ENCODE measurements at places on chromosomes 12 and 14.

DNA sequence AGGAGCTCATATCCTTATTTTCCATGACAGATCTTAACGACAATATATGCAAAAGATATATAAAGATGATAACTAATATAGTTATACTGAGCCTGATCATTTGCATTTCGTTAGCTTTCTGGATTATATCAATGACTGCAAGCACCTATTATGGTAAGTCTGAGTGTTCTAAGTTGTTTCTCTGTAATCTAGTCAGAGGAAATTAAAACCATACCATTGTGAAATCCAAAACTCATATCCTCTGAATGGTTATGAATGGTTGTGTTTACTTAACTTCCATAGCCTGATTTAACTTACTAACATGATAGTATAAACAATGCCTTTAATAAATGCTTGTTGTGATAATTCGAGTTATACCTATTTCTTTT lies 760 bp downstream of the TMEM19 start:
- H3K27me3 ChIP-seq: no peaks in the 10 kb centered on the region
- H3K36me3 ChIP-seq: no peaks in the 10 kb centered on the region
- H3K4me3 ChIP-seq: peak overlapping the region; percentile 65
- peak overlapping the region; percentile 81 for H3K27ac ChIP-seq
- DNase-seq: no peak

- H3K4me3 ChIP-seq: no peak overlapping the region
- H3K4me1 ChIP-seq: no peaks in the 10 kb centered on the region
- no peaks in the 10 kb centered on the region for H3K36me3 ChIP-seq
- DNase-seq: no peak
- no peaks in the 10 kb centered on the region for H3K27me3 ChIP-seq
These were observed 477.2 kb downstream of the DIO2 start for GRCh38 chr14:79734151-79734550.

- no peak for DNase-seq
- no peaks in the 10 kb centered on the region for H3K36me3 ChIP-seq
- no peak overlapping the region for H3K4me3 ChIP-seq
- no peak overlapping the region for H3K27ac ChIP-seq
- H3K27me3 ChIP-seq: no peaks in the 10 kb centered on the region
These were observed 54.4 kb downstream of the RASSF9 start for GRCh38 chr12:85781766-85782165.

- no peaks in the 10 kb centered on the region for H3K36me3 ChIP-seq
- H3K4me1 ChIP-seq: no peaks in the 10 kb centered on the region
- no peak overlapping the region for H3K27ac ChIP-seq
- no peak for DNase-seq
- no peak overlapping the region for H3K4me3 ChIP-seq
- H3K27me3 ChIP-seq: no peaks in the 10 kb centered on the region
These were observed 46.5 kb downstream of the FNTB start for GRCh38 chr14:65033181-65033580.

- no peaks in the 10 kb centered on the region for H3K27me3 ChIP-seq
- no peak for DNase-seq
- no peaks in the 10 kb centered on the region for H3K36me3 ChIP-seq
- no peak overlapping the region for H3K27ac ChIP-seq
- H3K4me3 ChIP-seq: no peak overlapping the region
These were observed 46.2 kb downstream of the ANO4 start for GRCh38 chr12:100840748-100841147.

DNA sequence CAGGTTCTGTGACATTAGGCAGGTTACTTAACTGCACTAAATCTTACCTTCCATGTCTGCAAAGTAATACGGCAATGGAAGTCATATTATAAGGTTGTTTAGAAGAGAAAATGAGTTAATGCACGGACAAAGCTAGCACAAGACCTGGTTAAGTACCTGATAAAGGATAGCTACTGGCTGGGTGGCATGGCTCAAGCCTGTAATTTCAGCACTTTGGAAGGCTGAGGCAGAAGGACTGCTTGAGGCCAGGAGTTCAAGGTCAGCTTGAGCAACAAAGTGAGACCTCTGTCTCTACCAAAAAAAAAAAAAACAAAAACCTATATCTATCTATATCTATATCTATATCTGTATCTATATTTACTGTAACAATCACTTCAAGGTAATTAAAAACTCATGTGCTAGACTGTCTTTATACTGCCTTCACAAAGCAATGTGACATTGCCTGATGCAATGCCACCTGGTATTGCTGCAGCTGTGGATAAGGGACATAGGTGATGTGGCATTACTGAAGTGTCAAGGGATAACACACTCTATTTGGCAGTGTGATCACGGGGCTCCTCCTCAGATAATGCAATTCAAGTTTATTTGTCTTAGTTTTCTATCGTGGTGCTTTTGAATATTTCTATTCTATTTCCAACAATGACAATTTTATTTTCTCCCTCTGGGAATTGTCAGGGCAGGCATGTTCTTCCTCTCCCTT lies 107.1 kb downstream of the PAX9 start:
- no peaks in the 10 kb centered on the region for H3K4me1 ChIP-seq
- no peak for DNase-seq
- H3K4me3 ChIP-seq: no peak overlapping the region
- H3K27ac ChIP-seq: no peak overlapping the region
- no peaks in the 10 kb centered on the region for H3K36me3 ChIP-seq
- H3K27me3 ChIP-seq: no peaks in the 10 kb centered on the region

Data from breast epithelium (tissue), 4 donors.